CD4-positive, alpha-beta T cell treated with Interleukin-15 for 4 hours (primary cell): ENCODE measurements at places on chromosomes 3 and 15.

- no peak for DNase-seq
Observed at GRCh38 chr3:65044401-65044800, 356.6 kb upstream of the ADAMTS9 start.

GRCh38 chr15:71239592-71240364 lies 124.5 kb downstream of the THSD4 start:
- DNase-seq = no peak

DNA sequence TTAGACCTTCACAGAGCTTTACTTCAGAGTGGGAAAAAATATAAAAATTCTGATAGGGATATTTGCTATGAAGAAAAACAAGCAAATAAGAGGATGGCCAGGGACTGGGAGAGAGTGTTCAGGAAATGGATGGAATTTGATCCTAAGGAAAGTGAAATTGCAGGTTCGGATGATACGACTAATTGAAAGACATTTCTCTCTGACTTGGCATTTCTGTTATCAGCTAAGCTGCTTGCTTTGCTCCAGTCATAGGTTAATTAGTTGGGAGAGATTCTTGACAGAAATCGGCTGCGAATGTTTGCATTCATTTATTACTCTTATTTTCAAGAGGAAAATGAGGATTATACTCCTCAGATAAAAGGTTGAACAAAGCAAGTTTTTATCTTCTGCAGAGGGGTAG lies 808.7 kb upstream of the NECTIN3 start:
- DNase-seq = no peak

GRCh38 chr15:41610048-41610447 lies 50.2 kb upstream of the MGA start:
- no peak for DNase-seq

- no peak for DNase-seq
Observed at GRCh38 chr3:106030627-106030963, 161.8 kb upstream of the CBLB start.

DNA sequence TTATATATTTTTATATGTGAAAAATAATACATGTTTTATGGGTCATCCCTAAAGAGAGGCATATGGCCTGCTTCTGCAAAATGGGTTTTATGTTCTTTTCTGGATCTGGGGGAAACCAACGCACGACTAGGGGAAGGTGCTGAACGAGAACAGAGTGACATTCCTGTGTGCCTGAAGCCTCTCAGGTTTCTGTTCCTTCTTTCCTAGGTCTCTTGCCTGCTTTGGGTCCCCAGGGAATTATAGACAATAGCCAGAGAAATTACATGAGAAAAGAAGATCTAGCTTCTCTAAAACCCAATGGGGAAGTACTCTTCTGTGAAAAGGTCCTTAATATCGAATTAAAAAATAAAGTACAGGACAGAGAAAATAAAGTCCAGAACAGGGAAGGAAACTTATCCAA lies 66.5 kb downstream of the IGSF11 start:
- no peak for DNase-seq

GRCh38 chr15:89778861-89779260 lies 2.7 kb downstream of the MESP2 start:
- no peak for DNase-seq

- no peak for DNase-seq
Observed at GRCh38 chr3:60319179-60319858, 931.9 kb downstream of the FHIT start.

GRCh38 chr15:48414015-48414414 lies 82.8 kb downstream of the DUT start:
- DNase-seq = no peak

DNA sequence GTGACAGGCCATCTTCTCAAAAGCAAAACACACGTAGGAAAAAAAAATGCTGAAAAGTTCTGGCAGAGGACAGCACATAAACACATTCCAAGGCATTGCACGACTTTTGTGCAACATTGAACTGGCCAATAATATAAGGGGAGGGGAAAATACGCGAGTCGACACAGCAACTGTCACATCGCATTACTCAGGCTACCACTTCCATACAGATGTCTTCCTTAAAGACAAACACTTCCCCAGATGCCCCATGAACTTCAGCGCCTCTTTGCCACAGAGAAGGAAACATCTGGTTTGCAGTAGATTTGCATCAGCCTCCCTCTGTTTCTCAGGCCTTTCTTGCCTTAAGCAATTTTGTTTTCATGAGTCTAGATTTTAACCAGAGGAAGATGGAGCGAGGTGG lies 144.4 kb upstream of the IGF1R start:
- DNase-seq = no peak

DNA sequence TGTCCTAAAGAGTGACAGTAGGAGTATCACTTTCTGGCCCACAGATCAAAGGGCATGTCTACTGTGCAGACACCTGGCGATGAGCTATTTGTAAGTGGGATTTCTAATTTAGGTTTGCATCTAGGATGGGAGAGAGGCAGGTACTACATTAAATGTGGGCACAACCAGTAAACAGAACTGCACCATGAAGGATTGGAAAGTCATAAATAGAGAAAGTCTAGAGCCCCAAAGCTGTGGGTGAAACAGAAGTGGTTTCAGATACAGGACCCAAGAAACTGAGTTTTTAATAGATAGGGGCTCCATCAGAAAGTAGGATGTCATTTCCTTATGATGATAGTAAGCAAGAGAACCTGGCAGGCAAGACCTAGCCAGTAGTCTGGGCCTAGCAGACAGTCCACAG lies 35.2 kb upstream of the SPPL2A start:
- no peak for DNase-seq

DNA sequence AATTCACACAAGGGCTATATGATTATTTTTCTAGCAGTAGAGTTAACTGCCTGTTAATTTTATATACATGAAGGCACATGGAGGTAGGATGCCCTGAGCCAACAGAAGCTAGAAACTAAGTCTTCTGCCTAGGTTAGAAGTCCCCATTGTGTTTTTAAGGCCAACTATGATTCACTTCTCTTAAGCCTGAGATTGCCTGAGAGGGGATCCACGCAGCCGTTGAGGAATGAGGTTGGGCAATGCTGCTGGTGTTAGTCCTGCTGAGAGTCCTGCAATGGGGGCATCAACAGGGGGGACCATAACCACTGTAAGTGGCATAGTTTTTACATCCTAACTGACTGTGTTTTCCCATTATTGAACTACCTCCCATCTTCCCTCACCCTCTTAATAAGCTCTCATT lies 60.1 kb upstream of the PFN2 start:
- DNase-seq = no peak

DNA sequence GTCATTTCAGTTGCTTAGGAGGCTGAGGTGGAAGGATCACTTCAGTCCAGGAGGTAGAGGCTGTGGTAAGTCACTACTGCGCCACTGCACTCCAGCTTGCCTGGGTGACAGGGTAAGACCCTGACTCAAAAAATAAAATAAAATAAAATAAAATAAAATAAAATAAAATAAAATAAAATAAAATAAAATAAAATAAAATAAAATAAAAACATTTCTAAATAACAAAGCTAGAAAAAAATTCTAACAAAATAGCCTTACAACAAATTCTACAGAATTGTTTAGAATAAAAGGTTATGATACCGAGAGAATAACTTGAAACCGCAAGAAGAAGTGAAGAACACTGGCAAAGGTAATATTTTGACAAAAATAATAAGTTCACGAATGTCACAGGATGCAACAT lies 794.3 kb downstream of the NR2F2 start:
- DNase-seq = no peak

DNA sequence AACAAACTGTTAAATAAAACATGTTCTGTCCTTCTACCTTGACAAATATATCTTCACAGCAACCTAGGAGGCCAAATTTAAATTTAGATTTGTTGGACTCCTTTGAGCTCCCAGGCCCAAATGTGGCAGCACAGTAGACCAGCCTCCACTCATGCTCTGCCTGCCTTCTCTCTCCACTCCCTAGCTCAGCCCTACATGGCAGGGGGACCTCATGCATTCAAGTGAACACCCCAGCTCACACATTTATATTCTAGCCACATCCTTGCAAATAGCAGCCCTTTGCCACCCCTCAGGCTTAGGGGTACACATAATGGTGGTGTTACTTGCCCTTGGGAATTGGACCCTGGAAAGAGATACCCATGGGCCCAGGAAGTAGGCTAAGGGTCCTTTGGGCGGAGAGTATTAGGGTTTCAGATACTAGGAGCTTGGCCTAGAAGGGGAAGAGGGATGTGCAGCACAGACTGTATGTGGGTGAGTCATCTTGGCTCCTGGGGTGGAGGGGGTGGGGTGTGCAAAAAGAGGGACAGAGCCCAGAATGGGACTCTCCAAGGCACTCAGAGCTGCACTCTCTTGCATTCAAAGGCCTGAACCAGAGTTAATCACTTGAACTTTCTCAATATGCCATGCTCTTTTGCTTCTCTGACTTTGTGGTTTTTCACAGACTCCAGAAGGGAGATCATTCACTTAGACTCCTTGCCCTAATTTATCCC lies 268.4 kb upstream of the ROPN1 start:
- DNase-seq = no peak

DNA sequence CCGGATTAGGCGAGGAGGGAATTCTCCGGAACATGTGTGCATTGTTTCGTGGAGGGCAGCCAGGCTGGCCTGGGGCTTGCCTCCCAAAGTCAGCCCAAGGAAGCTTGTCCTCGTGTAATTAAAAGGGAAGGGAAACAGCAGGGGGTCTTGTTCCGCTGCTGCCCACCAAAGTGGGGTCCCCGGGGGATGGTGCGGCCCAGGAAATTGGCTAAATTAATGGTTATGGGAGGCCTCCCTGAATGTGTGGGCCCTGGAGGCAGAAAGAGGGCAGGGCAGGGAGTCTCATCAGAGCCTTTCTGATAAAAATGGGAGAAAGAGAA lies 118.1 kb downstream of the OPA1 start:
- DNase-seq = no peak

DNA sequence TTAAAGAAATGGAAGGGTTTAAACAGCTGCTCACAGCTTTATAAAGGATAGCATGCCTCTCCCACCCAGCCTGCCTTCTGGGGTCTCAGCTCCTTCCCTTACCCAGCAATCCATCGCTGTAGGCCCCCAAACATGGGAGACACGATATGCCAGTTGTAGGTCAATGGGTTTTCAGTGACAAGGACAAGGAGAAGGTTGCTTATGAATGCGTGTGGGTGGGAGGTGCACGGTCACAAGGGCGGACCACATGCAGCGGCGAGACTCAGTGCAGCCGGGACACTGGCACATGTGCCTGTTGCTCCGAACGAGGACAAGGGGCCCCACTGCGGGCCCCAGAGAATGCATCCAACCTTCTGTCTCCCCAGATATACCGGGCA lies 67.0 kb downstream of the MGLL start:
- no peak for DNase-seq

DNA sequence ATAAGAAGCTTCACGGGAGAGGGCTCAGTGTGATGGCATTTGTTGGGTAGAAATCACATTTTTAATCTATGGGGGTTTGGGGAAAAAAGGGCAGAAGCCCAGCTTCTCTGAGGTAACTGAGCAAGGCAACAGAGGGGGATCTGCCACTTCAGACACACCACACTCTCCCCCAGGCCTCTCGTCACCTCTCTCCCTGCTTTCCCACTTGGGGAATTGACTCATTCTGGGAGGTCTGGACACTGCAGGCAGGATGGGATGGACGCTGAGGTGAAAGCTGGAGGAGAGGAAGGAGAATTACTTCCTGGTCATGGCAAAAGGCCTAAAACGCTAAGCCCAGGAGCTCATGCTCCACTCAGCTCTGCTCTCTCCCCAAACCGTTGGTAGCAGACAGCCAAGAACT lies 33.2 kb downstream of the MYO5C start:
- DNase-seq = no peak

- DNase-seq = no peak
Observed at GRCh38 chr3:177234121-177234520, 36.8 kb upstream of the TBL1XR1 start.

GRCh38 chr3:13420831-13421765 lies 976 bp upstream of the NUP210 start:
- peak; percentile 78 for DNase-seq

- no peak for DNase-seq
Observed at GRCh38 chr3:39750712-39751111, 58.7 kb upstream of the MYRIP start.

- no peak for DNase-seq
Observed at GRCh38 chr3:23809294-23809693, 3.5 kb downstream of the UBE2E1 start.

DNA sequence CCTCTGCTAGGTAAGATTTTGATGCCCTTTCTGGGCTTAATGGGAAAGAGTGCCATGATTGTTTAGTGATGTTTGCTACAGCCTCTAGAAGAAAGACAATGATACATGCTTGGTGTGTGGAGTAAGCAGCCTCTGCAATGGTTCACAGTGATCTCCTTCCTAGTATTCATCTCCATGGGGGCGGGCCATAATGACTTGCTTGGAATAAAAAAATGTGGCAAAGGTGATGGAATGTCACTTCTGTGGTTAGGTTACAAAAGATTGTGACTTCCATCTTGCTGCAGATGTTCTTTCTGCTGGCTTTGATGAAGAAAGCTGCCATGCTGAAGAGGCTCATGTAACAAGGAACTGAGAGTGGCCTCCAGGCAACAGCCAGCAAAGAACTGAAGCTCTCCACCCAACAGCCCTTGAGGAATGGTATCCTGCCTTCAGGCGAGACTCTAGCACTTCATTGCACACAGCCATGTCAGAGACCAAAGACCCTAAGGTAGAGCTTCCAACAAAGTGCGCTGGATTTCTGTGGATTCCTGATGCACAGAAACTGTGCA lies 139.1 kb upstream of the LRIG1 start:
- no peak for DNase-seq

DNA sequence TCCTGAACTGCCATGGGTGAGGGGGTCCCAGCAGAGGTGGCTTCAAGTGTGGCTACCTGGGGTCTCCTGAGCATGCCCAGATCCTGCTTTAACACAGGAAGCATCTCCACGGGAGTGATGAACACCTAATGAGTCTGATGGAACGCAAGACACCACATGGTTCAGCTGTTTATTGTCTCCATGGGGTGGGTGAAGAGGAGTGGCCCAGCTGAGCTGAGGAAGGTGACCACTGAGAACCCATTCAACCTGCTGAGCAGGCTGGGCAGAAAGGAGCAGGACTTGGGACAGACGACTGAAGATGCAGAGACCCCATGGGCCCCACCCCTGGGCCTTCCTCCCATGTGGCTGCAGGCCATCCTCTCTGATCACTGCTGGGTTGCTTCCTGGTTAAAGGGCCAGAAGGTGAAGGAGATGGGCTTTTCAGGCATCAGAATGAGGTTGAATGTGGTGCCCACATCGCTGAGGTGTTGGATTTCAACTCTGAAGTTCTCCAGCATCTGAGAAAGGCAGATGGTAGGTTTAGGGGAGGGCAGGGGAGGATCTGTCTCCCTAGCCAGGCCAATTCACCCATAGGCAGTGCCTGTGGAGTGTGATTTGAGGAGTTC lies 29.7 kb downstream of the CYP11A1 start:
- DNase-seq = no peak

- DNase-seq = no peak
Observed at GRCh38 chr3:94356581-94356980, 293.7 kb downstream of the NSUN3 start.

GRCh38 chr3:145906301-145906700 lies 254.7 kb downstream of the PLOD2 start:
- no peak for DNase-seq

- no peak for DNase-seq
Observed at GRCh38 chr3:158908187-158908734, 106.4 kb downstream of the MFSD1 start.

- DNase-seq = peak; percentile 59
Observed at GRCh38 chr3:149009732-149010131, 18.4 kb downstream of the GYG1 start.

- DNase-seq = no peak
Observed at GRCh38 chr15:33188641-33189257, 5.8 kb downstream of the FMN1 start.

- no peak for DNase-seq
Observed at GRCh38 chr3:156311930-156312329, 191.6 kb downstream of the KCNAB1 start.

GRCh38 chr3:63076357-63076756 lies 201.1 kb upstream of the CADPS start:
- DNase-seq = no peak
